Chondrocyte (in vitro differentiated cells): ENCODE measurements at places on chromosomes 3 and 15. TPM values are rescaled to one million over a fixed set of nuclear protein-coding genes. Genes with fewer than 3 reads are reported as not detected.

Gene MKRN3
- total RNA-seq: not detected in 3 replicates

Gene CORO2B
- 79.4 to 123 TPM (median 82.5 TPM) in 3 replicates for total RNA-seq

DNA sequence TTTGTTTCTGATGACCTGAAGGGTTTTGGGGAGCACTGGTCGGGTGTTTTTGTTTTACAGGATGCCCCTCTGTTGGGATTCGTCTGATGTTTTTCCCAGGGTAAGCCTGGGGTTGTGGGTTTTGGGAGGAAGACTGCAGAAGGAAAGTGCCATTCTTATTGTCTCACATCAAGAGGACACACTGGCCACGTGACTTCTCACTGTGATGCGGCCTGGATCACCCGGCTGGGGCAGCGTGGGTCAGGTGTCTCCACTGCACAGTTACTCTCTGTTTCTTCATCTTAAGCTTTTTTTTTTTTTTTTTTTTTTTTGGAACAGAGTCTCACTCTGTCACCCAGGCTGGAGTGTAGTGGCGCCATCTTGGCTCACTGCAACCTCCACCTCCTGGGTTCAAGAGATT, 120.5 kb downstream of the TMEM266 start:
- H3K27me3 ChIP-seq: peaks cover 6% of the 10 kb centered on the region
- H3K4me3 ChIP-seq: no peak overlapping the region
- no peaks in the 10 kb centered on the region for H3K36me3 ChIP-seq
- H3K27ac ChIP-seq: no peak overlapping the region
- no peak for DNase-seq
- peaks cover 27% of the 10 kb centered on the region for H3K4me1 ChIP-seq

DNA sequence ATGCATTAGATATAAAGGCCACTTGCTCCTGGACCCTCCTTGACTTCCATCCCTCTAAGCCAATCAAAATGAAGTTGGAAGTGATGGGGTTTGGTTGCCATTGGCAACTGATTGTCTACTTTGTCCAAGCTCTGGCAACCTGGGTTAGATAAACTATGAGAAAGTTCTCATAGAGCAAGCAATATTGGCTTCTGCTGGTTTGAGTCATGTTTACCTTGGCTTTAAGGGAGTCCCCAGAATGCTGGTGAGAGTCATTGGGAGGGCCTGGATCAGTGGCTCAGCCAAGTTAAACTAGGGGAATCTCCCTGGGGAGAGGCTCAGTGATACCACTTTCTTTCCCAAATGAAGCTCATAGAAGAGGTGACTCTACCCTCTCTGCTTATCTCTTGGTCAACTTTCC, 176.3 kb upstream of the ROPN1 start:
- no peak for DNase-seq
- peaks cover 1% of the 10 kb centered on the region for H3K36me3 ChIP-seq
- peak overlapping the region; percentile 39 for H3K27ac ChIP-seq
- H3K4me3 ChIP-seq: no peak overlapping the region
- no peaks in the 10 kb centered on the region for H3K27me3 ChIP-seq

DNA sequence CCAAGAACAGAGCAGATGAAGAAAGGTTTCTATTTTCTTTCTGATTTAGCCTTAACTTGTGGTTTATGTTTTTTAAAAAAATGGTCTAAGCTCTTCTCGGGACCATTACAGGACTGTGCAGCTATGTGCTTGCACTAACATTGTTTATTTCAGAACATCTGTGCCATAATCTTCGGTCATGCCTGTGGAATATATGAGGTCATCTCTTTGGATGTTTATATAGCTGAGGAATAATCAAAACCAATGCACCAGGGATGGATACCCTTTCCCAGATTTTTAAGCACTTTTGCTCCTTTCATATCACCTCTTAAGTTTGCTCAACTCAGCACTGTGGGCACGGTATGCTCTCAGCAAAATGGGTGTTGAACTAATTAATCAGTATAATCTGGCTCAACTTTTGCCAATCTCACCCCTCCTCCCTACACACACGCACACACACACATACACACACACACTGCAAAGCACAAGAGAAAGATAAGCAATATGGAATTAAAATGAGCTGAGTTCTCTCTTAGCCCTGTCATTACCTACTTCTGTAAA, 268.5 kb upstream of the TMC3 start:
- no peaks in the 10 kb centered on the region for H3K27me3 ChIP-seq
- DNase-seq: no peak
- no peak overlapping the region for H3K4me3 ChIP-seq
- H3K4me1 ChIP-seq: peaks cover 17% of the 10 kb centered on the region
- H3K36me3 ChIP-seq: peaks cover 1% of the 10 kb centered on the region
- peak overlapping the region; percentile 93 for H3K27ac ChIP-seq
